ENCODE measurements at places on chromosomes 12 and 14.

DNA sequence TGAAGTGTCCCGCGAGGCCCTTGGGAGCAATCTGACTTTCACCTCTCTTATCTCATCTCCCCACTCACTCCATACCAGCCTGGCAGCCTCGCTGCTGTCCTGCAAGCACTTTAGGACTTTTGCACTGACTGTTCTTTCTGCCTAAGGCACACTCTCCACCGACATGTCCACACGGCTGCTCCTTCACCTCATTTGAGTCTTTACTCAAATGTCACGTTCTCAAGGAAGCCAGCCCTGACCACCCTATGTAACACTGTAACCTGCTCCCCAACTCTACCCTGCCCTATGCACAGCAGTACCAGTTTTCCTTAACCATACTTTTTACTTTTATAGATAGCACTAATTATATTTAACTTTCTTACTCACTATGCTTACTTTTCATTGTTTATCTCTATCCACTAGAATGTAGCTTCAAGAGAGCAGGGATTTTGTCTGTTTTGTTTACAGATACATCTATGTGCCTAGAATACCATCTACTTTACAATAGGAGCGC is 32.0 kb downstream of the PRKD1 start:
- peak; percentile 30 for DNase-seq

GRCh38 chr12:6171409-6172015 is 28.7 kb upstream of the CD9 start:
- DNase-seq = no peak

DNA sequence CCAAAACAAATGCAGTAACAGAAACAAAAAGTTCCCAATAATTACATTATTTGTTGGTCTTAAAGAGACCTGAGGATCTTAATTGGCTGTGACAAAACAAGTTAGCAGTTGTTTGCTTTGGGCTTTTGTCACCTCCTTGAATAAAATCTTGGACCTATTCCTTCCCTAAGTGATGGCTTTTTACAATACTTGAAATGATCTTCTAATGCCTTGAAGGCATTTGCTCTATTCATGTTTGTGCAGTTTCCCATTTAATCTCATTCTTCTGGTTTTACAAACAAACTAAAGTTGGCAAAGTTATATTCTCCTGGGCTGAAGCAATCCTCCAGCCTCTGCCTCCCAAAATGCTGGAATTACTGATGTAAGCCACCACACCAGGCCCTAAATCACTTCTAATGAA is 98.8 kb downstream of the OSBPL8 start:
- no peak for DNase-seq

- peak; percentile 23 for DNase-seq
Measured at GRCh38 chr12:127588249-127588648, 678.7 kb upstream of the TMEM132C start.

- DNase-seq = no peak
Measured at GRCh38 chr12:113298861-113299545, 35.9 kb downstream of the SLC8B1 start.

DNA sequence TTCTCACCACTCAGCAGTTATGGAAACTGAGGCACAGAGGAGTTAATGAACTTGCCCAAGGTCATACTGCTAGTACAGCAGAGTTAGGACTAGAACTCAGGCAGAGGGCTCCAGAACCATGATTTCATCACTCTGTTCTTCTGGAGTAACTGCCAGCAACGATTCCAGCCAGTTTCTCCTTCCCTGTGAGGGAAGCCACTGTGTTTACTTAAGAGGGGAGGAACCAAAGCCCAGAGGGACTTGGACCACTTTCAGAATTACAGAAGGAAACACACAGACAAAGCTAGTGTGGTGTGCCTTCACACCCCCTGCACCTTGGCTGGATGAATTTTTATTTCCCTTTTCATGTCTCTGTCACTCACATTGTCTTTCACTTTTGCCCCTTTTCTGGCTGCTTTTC is 398.2 kb downstream of the DPF3 start:
- DNase-seq = no peak

GRCh38 chr14:94795372-94795771 is 25.5 kb upstream of the GSC start:
- no peak for DNase-seq

Measured in mesendoderm (in vitro differentiated cells).